ENCODE measurements at places on chromosomes 7 and 10.
A peak's percentile ranks its signal among the peaks of the same experiment; 100 is the strongest.

GRCh38 chr10:77164616-77165311 lies 472.8 kb downstream of the KCNMA1 start:
- DNase-seq: no peak
- no peak overlapping the region for H3K4me3 ChIP-seq
- H3K36me3 ChIP-seq: no peaks in the 10 kb centered on the region
- H3K27ac ChIP-seq: no peak overlapping the region
- H3K4me1 ChIP-seq: no peaks in the 10 kb centered on the region

- no peaks in the 10 kb centered on the region for H3K4me1 ChIP-seq
- no peak for DNase-seq
- no peaks in the 10 kb centered on the region for H3K27me3 ChIP-seq
- H3K4me3 ChIP-seq: no peak overlapping the region
- no peaks in the 10 kb centered on the region for H3K36me3 ChIP-seq
- H3K27ac ChIP-seq: no peak overlapping the region
These were observed 63.7 kb downstream of the PROSER2 start for GRCh38 chr10:11886851-11887250.

DNA sequence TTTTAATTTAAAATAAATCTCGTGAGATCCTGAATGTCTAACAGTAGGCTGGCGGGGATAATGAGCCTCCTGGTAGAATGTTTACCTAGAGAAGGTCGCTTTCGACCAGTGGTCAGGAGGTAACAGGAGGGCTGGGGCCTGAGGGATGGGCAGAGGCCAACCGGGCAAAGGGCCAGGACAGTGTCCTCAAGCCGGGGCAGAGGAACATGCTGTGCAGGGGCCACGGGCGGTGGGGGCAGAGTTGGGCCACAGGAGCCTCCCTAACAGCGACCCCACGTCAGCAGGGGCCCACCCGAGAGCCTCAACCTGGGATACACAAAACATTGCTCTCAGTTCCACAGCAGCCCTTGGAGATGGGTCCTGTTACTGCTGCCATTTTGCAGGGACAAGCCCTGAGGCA lies 14.5 kb downstream of the CFAP46 start:
- no peak overlapping the region for H3K27ac ChIP-seq
- no peak for DNase-seq
- H3K4me3 ChIP-seq: no peak overlapping the region

DNA sequence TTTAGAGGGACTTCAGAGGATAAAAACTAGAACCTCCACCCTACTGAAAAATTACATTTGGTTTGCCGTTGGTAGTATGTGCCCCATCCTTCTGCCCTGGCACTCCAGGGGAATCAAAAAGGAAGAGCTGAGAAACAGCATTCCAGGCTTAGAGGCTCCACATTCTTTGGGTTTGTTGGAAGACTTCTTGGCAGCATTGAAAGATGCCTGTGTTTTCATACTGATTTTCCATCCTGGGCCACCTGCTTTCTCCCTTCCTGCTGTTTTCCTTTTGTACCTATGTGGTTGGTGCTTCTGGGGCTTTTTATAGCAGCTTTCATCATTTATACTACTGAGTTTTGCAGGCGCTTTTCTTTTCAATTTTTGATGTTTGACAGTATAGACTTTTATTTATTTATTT lies 61.7 kb downstream of the AUTS2 start:
- H3K4me1 ChIP-seq: no peaks in the 10 kb centered on the region
- no peaks in the 10 kb centered on the region for H3K27me3 ChIP-seq
- DNase-seq: no peak
- H3K4me3 ChIP-seq: no peak overlapping the region

- peak overlapping the region; percentile 27 for H3K4me3 ChIP-seq
- H3K4me1 ChIP-seq: peaks cover 10% of the 10 kb centered on the region
- H3K36me3 ChIP-seq: no peaks in the 10 kb centered on the region
- peak; percentile 46 for DNase-seq
- peak overlapping the region; percentile 67 for H3K27ac ChIP-seq
- no peaks in the 10 kb centered on the region for H3K27me3 ChIP-seq
These were observed 134.1 kb upstream of the GDF10 start for GRCh38 chr10:47165711-47166404.

GRCh38 chr7:132345543-132346129 lies 230.6 kb downstream of the PLXNA4 start:
- H3K36me3 ChIP-seq: no peaks in the 10 kb centered on the region
- H3K27ac ChIP-seq: no peak overlapping the region
- H3K4me1 ChIP-seq: no peaks in the 10 kb centered on the region
- H3K27me3 ChIP-seq: no peaks in the 10 kb centered on the region
- no peak for DNase-seq
- no peak overlapping the region for H3K4me3 ChIP-seq

GRCh38 chr7:139594911-139595476 lies 71.5 kb downstream of the CLEC2L start:
- no peaks in the 10 kb centered on the region for H3K27me3 ChIP-seq
- H3K27ac ChIP-seq: no peak overlapping the region
- no peaks in the 10 kb centered on the region for H3K36me3 ChIP-seq
- H3K4me3 ChIP-seq: no peak overlapping the region

DNA sequence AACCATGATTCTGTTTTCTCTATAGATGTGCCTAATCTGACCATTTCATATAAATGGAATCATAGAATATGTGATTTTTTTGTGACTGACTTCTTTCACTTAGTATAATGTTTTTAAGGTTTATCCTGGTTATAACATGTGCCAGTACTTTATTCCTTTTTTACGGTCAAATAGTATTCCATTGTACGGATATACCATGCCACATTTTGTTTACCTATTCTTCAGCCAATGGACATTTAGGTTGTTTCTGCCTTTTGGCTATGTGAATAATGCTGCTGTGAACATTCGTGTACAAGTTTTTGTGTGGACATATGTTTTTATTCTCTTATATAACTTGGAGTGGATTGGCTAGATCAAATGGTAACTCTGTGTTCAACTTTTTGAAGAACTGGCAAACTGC lies 178.3 kb upstream of the TCF7L2 start:
- H3K4me1 ChIP-seq: peaks cover 3% of the 10 kb centered on the region
- H3K4me3 ChIP-seq: no peak overlapping the region
- no peak for DNase-seq
- H3K27me3 ChIP-seq: no peaks in the 10 kb centered on the region
- H3K27ac ChIP-seq: no peak overlapping the region
- H3K36me3 ChIP-seq: no peaks in the 10 kb centered on the region

- DNase-seq: no peak
- H3K36me3 ChIP-seq: no peaks in the 10 kb centered on the region
- no peak overlapping the region for H3K4me3 ChIP-seq
- no peaks in the 10 kb centered on the region for H3K4me1 ChIP-seq
- no peak overlapping the region for H3K27ac ChIP-seq
- no peaks in the 10 kb centered on the region for H3K27me3 ChIP-seq
These were observed 60.4 kb upstream of the CACNB2 start for GRCh38 chr10:18079665-18080295.

DNA sequence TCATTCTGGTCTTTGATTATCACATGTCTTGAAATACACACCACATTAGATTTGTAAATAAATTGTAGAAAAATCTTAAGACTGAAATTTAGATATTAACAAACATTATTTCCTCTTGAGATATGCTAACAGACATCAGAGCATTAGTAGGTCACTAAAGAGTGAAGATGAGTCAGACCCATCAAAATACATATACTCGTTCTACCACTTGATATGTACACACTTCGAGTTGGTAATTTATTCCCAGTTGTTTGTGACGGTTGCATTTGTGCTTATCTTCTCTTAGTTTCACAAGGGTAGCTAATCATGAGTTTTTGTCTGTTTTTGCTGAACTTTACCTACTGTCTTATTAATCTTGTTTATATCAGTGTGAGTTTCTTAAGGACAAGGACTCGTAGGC lies 383.4 kb downstream of the AUTS2 start:
- H3K27me3 ChIP-seq: no peaks in the 10 kb centered on the region
- no peaks in the 10 kb centered on the region for H3K36me3 ChIP-seq
- no peaks in the 10 kb centered on the region for H3K4me1 ChIP-seq
- DNase-seq: no peak

- no peaks in the 10 kb centered on the region for H3K4me1 ChIP-seq
- H3K27me3 ChIP-seq: no peaks in the 10 kb centered on the region
- no peaks in the 10 kb centered on the region for H3K36me3 ChIP-seq
- peak; percentile 68 for DNase-seq
- no peak overlapping the region for H3K27ac ChIP-seq
- H3K4me3 ChIP-seq: no peak overlapping the region
These were observed 32.4 kb downstream of the ANXA11 start for GRCh38 chr10:80172896-80173295.

DNA sequence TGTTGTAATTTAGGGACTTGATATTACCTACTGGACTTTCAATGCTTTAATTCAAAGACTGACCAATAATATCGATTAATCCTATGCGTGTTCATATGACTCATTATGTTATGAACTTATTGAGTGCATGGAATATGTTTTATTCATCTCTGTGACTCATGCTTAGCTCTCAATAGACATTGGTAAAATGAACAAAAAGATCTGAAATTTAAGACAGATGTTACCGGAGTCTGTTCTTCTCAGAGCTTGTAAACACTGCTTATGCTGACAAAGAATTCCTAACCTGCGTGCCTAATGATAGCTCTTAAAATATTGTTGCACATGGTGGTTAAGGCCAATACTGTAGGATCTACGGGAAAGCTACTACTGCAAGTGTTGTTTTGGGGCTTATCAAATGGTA lies 131.5 kb upstream of the ACBD5 start:
- no peaks in the 10 kb centered on the region for H3K36me3 ChIP-seq
- no peaks in the 10 kb centered on the region for H3K4me1 ChIP-seq
- DNase-seq: no peak
- H3K27ac ChIP-seq: no peak overlapping the region

GRCh38 chr7:23680414-23681405 lies 711 bp downstream of the FAM221A start:
- no peaks in the 10 kb centered on the region for H3K27me3 ChIP-seq
- peak overlapping the region; percentile 72 for H3K27ac ChIP-seq
- peak; percentile 82 for DNase-seq
- H3K4me3 ChIP-seq: peak overlapping the region; percentile 84

GRCh38 chr7:52615021-52615695 lies 420.3 kb upstream of the POM121L12 start:
- H3K27me3 ChIP-seq: no peaks in the 10 kb centered on the region
- DNase-seq: no peak
- H3K27ac ChIP-seq: no peak overlapping the region
- H3K4me1 ChIP-seq: no peaks in the 10 kb centered on the region

DNA sequence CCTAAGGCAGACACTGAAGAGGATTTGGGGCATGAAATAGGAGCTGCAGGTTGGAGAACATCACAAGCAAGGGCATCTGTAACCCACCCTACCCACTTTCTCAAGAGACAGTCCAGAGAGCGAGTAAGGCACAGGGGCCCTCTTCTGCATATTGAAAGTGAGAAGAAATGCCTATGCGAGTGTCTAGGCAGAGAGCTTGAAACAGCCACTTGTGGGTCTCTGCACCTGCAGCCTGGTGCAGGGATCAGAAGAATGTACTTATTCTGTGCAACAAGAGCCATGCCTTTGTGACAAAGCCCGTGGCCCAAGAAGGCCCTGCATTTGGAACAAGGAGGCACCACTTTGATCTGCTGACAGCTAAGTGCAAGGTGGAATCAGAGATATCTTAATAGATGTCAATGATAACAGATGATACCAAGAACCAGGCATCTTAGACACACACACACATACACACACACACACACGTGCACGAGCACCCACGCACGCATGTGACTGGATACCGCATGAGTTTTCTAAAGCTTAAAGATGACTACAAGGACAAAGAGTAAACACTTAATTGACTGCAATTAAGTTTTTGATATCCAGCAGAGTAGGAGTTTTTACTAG lies 89.3 kb downstream of the NPSR1 start:
- no peaks in the 10 kb centered on the region for H3K27me3 ChIP-seq
- H3K36me3 ChIP-seq: no peaks in the 10 kb centered on the region
- H3K27ac ChIP-seq: no peak overlapping the region
- DNase-seq: no peak
- H3K4me3 ChIP-seq: no peak overlapping the region
- H3K4me1 ChIP-seq: no peaks in the 10 kb centered on the region

DNA sequence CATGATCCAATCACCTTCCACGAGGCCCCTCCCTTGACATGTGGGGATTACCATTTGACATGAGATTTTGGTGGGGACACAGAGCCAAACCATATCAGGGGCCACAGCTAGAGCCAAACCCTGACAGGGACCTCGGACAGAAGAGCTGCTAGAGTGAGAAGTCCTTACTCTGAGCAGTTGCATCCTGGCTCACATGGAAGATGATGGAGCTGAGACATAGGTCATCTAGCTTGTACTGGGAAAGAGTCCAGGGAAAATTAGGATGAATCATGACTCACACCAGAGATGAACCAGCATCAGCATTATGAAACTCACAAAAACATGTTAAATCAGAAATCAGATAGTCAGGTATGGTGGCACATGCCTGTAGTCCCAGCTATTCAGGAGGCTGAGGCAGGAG lies 12.8 kb upstream of the FMC1 start:
- no peaks in the 10 kb centered on the region for H3K36me3 ChIP-seq
- H3K27ac ChIP-seq: no peak overlapping the region
- H3K4me3 ChIP-seq: no peak overlapping the region
- H3K27me3 ChIP-seq: no peaks in the 10 kb centered on the region
- no peak for DNase-seq
- H3K4me1 ChIP-seq: no peaks in the 10 kb centered on the region

DNA sequence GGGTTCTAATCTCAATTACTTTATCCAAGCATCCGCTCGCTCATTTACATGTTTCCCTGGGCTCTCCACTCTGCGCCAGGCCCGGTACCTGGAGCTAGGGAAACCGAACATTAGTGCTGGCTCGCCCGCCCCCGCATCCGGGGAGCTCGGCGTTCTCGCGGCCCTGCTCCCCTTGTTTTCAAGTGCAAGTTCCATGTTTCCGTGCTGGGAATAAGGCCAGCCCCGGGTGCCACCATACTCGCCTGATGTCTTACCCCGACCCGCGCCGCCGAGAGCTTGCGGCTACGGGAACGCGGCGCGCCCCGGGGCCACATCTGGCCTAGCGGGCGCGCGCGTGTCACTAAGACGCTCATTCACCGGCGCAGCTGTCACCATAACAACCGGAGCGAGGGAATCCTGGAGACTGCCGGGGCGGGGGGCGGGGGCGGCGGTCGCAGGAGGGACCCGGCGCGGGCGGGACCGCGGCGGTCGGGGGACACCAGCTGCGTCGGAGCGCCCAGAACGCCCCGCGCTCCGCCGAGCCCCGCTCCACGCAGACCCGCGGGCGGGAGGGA lies at the start of gene NEURL1:
Gene NEURL1 (plus strand): TSS at position 344 of the 554 bp plus-strand sequence. CDS start 683 bp downstream, outside the sequence.
- H3K27me3 ChIP-seq: peaks cover 17% of the 10 kb centered on the region
- no peaks in the 10 kb centered on the region for H3K36me3 ChIP-seq
- no peaks in the 10 kb centered on the region for H3K4me1 ChIP-seq
